ENCODE measurements at places on chromosomes 7 and 10.

GRCh38 chr10:62794306-62794705 lies 10.2 kb upstream of the ADO start:
- DNase-seq: no peak

GRCh38 chr7:14252458-14252857 lies 263.0 kb upstream of the ETV1 start:
- DNase-seq: no peak

GRCh38 chr10:1939016-1939415 lies 201.7 kb upstream of the ADARB2 start:
- no peak for DNase-seq

GRCh38 chr10:123359539-123359938 lies 205.3 kb downstream of the BUB3 start:
- DNase-seq: no peak

DNA sequence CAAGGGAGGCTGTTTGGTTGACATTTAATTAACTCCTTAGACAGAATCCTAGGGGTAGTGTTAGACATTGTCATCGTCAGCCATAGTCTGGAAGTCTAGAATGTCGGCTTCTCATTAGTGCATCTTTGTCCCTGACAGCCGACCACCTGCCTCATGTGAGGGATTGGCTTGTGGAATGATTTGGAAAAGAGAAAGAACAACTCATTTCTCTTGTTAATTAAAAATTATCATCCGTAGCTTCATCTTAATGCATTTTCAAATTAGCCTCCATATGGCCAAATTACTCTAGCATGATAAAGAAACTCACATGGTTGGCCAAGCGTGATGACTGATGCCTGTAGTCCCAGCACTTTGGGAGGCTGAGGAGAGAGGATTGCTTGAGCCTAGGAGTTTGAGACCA lies 97.7 kb upstream of the PARD3 start:
- DNase-seq: no peak

DNA sequence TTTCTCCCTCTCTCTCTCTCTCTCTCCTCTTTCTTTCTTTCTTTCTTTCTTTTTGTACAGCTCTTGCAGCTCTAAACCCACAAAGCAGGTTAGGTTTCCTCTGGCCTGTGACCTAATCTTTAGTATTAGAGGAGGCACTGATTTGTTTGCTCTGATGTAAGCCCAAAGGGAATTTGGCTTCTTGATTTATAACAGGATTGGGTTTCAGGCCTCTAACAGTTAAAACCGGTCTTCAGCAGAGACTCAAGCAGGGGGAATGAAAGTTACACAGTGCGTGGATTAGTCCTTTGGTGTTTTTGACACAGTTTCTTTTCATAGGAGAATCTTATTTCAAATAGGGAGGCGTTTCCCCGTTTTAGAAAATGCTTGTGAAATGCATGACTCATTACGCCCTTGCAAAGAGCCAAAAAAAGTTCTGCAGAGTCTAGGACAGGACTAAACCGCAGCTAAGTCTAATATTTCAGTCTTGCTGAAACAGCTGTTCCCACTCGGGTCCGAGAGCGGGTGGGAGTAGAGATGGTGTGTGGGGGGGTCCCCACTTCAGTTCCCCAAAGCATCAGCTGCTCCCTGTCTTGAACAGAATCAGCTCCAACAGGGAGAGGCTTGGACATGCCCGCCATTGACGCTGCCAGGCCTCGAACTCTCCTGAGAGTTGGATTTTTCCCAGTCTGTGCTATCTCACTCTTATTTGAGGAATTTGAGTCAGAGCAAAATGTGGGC lies 296.5 kb upstream of the PITRM1 start:
- peak; percentile 96 for DNase-seq

GRCh38 chr10:30775779-30776591 lies 146.4 kb upstream of the LYZL2 start:
- DNase-seq: peak; percentile 96

DNA sequence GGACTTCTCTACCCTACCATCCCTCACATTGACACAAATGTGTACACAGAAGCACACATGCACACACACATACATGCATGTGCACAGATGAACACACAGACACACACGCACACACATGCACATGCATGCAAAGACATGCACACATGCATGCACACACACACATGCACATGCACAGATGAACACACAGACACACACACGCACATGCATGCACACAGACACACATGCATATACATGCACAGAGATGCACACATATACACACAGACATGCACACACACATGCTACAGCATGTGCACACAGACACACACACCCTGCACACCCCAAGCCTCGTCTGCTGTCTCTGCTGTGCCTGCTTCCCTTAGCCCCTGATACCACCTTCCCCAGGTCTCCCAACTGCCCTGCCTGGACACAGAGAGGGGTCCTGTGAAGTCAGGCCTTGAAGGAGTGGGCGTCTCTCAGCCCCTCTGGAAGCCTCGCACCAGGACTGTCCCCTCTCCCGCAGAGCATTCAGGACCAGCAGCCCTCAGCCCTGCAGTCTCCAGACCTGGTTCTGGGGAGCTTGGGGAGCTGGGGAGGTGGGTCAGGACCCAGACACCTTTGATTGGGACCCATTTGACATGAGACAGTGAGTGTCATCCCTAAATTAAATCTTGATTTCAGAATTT lies 181.8 kb downstream of the DNAJB6 start:
- DNase-seq: no peak

GRCh38 chr7:19175241-19175640 lies 30.0 kb upstream of the FERD3L start:
- DNase-seq: no peak

DNA sequence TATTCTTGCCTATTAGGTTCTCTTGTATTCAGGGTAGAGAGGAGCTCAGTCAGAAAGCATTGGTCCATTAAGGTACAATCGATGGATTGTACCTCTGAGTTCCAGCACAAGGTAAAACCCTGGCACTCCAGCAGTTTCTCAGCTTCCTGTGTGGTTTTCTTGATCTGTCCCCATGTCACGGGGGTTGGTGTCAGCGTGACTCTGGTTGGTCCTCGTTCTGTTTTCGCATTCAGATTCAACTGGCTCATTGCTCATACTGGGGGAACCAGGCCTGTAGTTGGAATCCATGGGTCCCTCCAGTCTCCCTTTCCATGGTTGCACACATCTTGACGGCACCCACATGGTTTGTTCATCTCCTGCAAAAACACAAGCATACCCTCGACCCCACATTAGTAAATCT lies 32.7 kb upstream of the RASGEF1A start:
- no peak for DNase-seq

DNA sequence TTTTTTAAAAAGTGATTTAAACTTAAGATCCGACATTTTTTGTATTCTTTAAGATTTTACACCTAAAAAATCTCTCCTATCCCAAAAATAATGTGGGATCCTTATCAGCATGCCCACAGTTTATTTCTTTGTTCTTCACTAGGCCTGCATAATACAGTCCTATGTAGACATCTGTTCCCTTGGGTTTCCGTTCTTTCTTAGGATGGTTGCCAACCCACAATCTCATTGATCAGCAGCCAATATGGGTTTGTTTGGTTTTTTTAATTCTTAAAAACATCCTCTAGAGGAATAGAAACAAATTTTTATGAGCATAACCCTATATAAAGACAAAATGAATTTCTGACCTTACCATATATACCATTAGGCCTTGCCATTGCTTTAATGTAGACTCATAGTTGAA lies 8.4 kb upstream of the HBP1 start:
- DNase-seq: no peak

GRCh38 chr7:45350896-45351295 lies 193.3 kb downstream of the RAMP3 start:
- no peak for DNase-seq

- no peak for DNase-seq
These were observed 43.5 kb downstream of the YKT6 start for GRCh38 chr7:44244282-44244681.

DNA sequence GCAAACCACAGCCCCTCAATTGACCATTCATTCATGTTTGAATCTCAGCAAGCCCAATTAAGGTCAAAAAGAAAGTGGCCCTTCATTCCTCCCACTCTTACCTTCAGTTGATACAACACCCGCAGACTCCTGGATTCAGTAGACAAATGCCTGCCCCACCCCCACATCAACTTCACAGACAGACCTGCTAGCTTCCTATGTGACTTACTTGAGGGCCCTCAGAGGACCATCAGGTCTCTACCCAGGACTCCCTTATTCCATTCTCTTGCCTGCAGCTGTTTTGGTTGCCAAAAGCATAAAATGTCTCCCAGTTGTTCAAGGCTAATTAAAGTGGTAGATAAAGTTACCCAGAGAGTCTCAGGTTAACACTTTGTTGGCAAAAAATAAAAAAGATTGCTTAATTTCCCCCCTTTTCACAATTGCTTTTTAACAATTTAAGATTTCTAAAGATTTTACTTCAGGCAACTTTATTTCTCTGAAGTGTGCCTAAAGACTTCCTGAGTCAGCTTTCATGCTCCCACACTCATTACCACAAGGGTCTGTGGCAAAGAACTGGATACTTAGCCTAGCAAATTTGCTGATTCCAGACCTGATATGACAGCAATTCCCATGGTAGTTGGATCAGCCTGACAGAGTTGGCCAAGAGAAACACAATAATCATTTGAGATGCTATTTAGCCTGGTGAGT lies 3.3 kb upstream of the MTERF1 start:
- no peak for DNase-seq

GRCh38 chr7:143362131-143363015 lies at the start of gene FAM131B:
FAM131B (minus strand) TSS chr7:143362713; CDS start chr7:143362603, 110 bp downstream.
- DNase-seq: peak; percentile 6

DNA sequence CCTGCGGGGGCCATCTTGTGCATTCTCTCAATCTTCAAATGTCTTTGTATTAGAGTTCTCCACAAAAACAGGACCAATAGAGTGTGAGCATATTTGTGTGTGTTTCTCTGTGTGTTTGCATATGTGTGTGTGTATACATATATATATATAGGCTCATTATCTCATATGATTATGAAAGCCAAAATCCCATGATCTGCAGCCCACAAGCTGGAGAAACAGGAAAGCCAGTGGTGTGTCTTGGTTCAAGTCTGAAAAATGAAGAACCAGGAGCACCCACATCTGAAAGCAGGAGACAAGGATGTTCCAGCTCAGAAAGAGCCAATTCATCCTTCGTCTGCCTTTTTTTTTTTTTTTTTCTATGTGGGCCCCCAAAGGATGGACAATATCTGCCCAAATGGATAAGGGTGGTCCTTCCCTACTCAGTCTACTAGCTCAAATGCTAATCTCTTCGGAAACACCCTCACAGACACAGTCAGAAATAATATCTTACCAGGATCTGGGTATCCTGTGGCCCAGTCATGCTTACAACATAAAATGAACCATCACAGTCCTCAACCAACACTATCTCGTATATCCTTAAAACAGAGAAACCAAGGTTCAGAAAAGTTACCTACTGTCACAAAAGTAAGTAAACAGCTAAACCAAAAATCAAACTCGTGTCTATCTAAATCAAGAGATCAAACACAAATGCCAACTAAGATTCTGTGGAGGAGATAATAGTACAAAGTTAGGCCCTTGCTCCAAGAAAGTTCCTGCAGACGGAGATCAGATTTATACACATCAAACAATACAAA lies 141.9 kb downstream of the JMJD1C start:
- DNase-seq: no peak

GRCh38 chr10:102285133-102285532 lies 39.8 kb downstream of the GBF1 start:
- DNase-seq: no peak

DNA sequence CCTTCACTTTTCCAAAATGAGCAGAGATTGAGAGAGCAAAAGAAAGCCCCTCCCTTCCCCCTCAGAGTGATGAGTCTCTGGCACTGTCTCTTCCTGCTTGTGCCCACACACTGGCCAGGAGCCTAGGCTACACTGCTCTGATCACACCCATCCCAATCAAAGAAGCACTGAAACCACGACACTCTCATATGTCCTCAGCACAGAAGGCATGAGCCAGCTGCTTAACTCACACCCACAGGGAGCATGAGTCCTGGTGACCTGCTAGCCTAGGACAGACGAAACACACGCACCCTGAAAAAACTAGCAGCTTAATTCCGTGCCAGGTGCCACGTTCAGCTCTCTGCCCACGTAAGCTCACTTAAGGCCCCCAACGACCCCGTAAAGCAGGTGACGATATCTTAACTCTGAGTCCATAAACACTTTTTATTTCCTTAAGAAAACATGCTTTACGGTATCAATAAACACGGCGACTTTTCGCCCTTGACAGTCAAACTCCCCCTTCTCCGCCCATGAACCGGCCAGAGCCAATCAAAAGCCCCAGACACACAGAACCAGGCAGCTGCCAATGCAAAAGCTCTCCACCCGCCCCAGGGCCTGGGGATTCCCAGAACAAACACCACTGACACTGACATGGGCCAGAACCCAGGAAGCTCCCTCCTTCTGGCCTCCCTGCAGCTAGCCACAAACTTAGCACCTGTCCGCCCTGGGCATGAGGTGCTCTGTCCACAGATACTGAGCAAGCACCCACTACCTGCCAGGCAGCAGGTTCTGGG lies 69.0 kb downstream of the TNRC18 start:
- no peak for DNase-seq

- DNase-seq: no peak
These were observed 264.7 kb upstream of the TEX47 start for GRCh38 chr7:89060234-89060633.

DNA sequence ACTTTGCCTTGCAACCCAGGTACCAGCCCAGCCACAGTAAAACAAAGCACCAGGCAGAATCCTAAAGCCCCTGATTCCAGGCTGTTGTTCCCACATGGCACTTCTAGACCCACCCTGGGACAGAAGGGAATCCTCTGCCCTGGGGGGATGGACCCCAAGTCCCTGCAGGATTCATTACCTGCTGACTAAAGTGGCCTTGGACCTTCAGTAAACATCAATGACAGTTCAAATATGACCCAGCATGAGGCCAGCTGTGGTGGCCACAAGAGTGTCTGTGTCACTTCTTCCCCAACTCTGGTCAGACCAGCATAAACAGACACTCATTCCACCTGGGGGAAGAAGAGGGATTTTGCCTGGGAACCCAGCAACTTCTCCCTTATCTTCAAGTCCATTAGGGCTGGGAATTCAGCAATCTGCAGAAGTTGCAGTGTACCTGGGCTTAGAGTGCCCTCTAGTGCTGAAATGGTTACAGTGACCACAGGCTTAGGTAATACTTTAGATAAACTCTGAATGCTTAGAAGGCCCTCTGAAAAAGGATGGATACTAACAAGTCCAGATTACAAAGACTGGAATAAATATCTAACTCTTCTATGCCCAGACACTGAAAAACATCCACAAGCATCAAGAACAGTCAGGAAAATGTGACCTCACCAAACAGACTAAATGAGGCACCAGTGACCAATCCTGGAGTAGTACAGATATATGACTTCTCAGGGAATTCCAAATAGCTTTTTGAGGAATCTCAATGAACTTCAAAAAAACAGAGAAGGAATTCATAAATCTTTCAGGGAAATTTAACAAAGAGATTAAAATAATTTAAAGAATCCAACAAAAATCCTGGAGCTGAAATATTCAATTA lies 108.5 kb upstream of the TMEM168 start:
- DNase-seq: peak; percentile 54
